ENCODE measurements at places on chromosomes 5 and 9.
A peak's percentile ranks its signal among the peaks of the same experiment; 100 is the strongest.

GRCh38 chr5:58765058-58765457, 182.2 kb downstream of the RAB3C start:
- no peak for DNase-seq

- no peak for DNase-seq
Measured at GRCh38 chr9:114417511-114417910, 29.7 kb upstream of the AKNA start.

- no peak for DNase-seq
Measured at GRCh38 chr5:119288379-119289033, 67.3 kb upstream of the TNFAIP8 start.

DNA sequence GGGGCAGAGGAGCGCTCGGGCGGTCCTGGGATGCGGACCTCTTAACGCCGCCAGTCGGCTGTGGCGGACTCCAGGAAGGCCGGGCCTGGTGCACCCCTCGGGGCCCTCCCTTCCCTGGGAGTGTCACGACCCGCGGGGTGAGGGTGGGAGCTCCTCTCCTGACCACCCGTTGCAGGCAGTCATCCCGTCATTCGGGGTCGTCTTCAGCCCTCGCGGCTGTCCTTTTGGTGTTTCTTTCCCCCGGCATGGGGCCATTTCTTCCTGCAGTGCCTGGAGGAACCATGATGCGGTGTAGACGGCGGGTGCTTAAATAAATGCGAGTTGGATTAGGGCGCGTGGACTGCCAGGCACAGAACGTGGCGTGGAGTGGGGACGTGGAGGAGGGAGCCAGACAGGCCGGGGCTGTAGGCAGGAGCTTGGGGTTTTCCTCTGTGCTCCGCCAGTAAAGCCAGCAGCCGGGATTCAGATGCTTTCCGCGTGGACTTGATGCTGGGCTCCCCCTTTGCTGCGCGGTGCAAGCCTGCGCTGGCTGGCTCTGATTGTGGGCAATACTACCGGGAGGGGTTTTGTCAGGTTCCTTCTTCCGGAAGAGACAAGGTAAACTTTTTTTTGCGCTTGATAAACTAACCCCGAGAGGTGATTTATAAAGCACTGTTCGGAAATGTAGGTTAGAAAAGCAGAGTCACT, 868 bp downstream of the KDM4C start:
- DNase-seq: peak; percentile 70

DNA sequence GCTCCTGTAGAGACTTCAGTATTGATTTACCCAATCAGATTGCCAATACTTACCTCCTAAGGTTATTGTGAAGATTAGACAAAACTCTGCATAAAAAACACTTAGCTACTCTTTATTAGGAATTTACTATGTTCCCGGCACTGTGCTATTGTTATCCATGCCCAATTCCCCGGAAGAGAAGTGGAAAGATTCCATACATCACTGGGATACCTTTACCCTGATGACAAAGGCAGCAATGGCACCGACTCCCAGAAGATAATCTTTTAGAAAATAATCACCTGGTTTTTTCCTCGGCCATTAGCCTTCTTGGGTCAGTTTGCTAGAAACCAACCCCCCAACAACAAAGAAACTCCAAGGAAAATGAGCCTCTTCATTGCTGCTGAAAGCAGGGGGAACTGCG, 226.0 kb downstream of the SNX18 start:
- no peak for DNase-seq

GRCh38 chr5:52560366-52560765, 227.3 kb upstream of the ITGA1 start:
- no peak for DNase-seq

DNA sequence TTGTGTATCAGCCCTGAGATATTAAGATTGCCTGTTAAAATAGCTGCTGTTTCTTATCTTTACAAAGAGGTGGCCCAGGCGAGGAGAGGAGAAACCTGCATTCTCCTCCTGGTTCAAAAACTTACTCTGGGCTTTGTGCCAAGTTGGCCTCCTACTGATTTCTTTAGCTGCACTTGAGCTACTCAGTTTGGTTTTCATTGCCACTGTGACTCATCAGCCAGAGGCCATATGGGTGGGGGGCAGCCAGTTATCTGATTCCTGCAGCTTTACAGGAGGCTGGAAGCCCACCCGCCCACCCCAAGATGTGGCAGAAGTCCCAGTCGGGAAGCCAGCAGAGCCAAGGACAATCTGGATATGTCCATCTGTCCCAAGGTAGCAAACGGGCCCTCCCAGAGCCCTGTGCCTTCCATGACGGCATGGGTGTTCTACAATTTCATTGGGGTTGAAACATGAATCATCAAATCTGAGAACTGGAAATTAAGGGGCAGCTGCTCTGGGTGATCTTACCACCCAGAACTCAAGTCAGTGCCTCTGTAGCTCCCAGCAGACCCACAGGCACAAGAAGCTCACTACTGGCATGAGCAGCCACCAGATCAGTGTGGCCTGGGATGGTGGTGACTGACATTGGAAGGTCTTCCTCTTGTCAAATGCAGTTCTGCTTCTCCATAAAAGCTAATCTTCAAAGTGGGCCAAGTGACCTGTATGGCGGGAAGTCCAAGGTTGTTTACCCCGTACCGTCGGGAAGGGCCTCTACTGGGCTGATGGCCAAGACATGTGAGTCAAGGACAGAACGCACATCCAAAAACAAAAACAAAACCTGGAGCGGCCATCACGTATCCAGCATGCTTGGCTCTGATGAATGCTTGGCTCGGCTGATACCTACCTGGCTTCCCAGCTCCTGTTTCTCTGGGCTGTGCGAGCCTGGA, 15.6 kb downstream of the FCN2 start:
- no peak for DNase-seq

DNA sequence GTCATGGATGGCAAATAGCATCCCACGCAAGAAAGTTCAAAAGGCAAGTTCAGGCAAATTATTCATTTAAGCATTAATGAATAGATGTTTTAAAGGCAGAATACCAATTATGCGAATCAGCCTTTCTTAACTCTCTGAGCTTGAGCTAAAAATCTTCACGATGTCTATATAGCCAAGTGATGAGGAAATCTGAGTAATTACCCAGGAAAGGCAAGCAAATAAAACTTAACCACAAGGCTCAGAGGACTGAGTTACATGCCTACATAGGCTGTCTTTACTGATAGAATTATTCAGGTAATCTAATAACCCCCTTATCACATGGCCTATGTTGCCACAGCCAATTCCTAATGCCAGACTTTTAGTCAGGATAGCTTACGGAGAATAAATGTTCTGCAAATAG, 120.8 kb upstream of the MTAP start:
- no peak for DNase-seq

DNA sequence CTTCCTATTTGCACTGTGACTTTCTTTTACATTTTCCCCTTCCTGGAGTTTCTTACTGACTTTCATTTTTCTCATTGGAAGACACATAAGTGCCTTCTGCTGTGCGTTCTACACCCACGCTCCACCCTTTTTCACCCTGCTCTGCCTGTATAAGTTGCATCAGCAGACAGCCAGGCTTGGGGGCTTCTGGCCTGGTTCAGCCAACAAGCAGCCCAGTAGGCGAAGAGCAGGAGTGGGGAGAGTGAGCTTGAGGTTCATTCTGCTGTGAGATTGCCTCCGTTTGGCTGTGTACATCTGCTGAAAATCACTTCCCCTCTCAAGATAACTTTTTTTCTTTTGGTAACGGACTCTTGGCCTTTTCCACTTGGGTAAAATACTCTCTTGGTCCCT, 38.4 kb downstream of the RASGRF2 start:
- DNase-seq: no peak

GRCh38 chr5:178509491-178510057, 80.6 kb downstream of the COL23A1 start:
- no peak for DNase-seq

- no peak for DNase-seq
Measured at GRCh38 chr5:142551338-142552067, 134.4 kb downstream of the FGF1 start.

- no peak for DNase-seq
Measured at GRCh38 chr9:37157726-37158377, 37.5 kb downstream of the ZCCHC7 start.

DNA sequence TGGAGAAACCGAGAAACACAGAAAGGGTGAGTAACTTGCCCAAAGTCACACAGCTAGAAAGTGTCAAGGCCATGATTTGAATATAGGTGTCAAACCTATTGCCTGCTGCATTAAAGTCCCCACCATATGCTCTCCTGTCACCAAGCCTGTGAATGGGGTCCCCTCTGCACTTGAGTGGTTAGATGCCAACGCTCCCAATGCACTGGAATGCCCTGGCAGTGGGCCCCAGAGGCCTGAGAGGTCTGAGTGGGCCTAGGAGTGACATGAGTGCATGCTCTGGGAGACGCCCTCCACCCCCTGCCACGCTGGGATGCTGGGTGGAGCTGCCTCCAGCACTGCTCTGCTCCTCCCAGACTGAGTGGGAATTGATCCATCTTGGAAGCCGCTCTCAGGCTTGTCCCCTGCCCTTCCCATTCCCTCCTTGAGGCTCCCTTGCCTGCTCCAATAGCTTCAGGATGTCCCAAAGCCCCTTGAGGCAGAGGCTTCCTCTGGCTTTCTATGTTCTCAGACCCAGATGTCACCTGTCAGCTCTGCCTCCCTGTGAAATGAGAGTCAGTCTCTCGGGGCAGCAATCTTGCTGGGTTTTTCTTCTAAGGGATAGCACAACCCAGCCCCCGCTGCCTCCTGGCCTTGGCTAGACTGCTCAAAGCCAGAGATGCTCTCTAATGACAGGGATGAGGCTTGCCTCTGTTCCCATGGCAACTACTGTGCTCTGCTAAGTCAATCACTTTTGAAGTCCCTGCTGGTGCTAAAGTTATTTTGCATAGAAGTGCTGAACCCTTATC, 6.6 kb upstream of the ARSI start:
- DNase-seq: no peak

- no peak for DNase-seq
Measured at GRCh38 chr5:147372191-147372590, 137.4 kb downstream of the STK32A start.

DNA sequence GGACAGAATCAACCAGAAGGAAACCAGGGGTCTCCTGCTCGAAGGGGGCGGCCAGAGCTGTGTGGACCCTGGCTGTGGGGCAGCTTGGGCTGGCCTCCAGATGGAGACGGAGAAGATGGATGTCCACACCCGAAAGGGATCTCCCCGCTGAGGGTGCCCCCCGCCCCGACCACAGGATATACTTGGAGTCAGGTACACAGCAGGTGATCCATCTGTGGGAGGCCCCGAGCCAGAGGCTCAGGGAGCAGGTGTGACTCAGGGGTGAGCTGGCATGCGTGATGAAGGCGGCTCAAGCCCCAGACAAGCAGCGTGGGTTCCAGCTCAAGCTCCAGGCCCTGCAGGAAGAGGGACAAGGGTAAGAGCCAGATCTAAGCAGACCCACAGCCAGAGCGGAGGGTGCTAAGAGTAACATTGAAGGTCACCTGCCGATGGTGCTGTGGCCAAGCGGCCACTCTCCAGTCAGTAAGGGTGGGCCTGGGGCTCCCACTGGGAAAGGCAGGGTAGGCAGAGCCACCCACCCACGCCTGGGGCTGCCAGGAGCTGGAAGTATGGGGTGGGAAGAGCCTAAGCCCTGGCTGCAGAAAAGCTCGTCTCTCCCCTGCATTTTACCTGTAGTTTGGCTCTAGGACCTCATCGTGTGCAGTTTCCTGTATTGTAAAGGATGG, 30.6 kb upstream of the MVB12B start:
- no peak for DNase-seq

All from CD4-positive, alpha-beta memory T cell (primary cell).